ENCODE measurements at places on chromosomes 13 and 19.

DNA sequence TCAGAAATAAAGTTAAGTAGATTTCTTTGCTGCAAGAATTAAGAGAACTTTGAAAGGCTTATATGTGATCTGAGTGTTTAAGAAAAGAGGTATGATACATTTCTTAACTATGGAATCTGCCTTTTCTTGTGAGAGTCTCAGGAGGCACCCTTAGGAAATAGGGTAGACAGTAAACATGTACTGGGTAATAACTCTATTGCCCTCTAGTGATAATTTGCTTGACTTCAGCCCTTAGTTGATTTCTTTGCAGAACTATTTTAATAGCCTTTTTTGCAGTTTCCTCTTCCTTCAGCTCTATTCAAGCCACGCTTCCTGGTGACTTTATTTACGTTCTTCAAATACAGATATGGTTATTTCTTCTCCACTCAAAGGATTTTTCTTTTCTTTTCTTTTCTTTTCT is 37.0 kb upstream of the CCNA1 start:
- no peak for DNase-seq

- no peak for DNase-seq
These were observed 18.1 kb upstream of the POU2F2 start for GRCh38 chr19:42150364-42150763.

DNA sequence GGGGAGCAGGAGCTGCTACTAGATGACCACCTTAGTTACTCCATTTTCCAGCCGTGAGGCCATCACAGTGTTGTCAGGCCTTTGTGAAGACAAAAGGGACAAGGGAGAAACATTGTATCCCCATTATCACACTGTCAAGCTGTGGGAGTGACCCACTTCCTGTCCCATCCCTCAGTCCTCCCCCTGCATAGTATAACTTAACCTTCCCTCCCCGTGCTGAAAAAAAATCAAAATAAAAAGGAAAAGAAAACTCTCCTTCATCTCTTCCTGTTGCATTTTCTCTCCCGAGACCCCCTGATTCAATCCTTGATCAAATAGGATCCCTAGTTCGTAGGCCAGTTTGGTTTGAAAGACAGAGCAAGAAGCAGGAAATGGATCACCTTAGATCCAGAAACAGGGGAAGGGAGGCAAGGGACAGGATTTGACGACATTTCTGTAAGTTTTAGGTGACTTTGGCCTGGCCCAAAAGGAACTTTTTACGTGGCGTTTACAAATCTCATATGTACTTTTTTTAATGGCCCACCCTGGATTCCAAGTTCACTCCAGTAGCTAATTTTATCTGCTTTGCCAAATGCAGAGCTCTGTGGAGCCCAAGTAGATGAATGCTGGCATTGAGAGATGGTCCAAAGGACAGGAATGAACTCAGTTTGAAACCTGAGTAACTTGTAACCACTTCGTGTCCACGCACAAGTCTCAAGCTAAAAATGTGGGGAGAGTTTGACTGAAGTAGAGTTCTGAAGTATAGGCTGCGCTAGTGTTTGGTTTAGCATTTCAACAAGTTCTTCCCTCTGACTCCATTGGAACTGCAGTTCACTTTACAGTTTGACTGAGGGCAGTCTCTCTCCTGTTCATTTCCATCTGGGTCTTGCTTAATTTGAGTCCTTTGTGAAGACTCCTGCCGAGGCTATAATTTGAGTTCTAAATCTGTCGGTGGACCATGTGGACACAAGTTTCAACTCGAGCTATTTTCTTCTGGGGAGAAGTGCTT is 16.6 kb upstream of the GATAD2A start:
- no peak for DNase-seq

DNA sequence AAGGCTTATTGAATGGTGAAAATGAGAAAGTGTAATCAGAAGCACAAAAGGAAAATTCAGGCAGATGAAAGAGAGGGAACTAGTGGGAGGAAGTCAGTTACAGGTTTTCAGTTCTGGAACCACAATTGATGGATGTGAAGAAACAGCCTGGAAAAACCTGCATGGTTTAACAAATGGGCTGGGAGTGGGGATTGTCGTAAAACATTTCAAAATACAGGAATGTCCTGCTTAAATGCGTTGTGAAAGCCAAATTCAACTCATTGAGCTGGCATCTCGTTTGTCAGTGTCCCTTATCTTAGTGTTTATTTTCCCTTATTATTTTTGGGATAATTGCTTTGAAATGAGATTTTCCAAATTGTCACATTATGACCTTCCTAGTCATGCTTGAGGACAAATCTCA is 106.5 kb upstream of the RFC3 start:
- DNase-seq: no peak

DNA sequence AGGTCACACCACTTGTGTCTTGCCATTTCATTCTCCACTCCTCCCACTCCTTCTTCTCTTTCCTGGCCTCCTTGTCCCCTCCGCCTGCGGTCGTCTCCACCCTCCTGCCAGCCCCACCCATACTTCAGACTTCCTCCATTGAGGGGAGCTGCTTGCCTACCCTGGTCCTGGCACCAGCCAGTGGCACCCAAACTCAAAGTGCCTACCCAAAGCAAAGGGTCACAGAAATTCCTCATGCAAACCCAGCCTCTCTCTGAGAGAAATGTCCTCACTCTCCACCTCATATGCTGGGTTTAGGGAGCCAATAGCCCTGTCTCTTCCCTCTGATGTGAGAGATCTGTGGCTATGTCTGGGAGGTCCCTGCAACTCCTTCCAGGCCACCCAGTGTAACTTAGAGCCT is 109.6 kb downstream of the TEX26 start:
- DNase-seq: no peak

DNA sequence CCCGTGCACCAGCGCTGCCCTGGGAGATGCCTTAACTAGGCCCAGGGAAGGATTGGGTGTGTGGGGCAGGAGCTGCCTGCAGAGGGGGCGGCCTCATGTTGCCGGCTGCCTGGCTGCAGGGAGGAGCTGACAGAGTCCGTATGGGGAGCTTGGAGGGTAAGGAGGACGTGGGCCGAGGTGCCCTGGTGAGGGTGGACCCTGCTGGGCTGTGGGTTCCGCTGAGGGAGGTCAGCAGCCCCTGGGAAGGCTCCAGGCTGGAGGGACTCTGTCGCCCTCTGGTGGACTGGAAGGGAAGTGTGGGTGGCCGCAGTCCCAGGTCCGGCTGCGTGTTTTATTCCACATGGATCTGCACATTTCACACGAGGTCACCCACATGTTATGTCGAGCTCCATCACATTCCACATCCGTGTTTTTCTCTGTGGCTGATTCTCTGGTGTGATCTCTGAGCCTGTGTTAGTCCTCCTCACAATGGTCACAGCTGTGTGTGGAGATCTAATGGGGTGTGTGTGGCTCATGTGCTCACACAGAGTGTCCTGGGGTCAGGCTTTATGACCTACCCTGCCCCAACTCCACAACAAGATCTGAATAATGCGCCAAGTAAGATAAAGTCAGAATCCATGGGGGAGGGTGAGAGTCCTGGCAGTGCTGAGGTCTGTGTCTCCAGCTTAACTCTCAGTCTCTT is 1.8 kb upstream of the CEACAM8 start:
- peak; percentile 19 for DNase-seq

GRCh38 chr13:94854688-94855087 is 142.3 kb upstream of the SOX21 start:
- DNase-seq: no peak

DNA sequence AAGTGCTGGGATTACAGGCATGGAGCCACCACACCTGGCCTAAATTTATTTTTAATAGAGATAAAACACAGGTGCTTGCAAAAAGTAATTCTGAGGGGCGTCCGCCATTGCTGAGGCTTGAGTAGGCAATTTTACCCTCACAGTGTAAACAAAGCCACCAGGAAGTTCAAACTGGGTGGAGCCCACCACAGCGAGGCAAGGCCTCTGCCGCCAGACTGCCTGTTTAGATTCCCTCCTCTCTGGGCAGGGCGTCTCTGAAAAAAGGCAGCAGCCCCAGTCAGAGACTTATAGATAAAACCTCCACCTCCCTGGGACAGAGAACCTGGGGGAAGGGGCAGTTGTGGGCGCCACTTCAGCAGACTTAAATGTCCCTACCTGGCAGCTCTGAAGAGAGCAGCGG is 50.7 kb downstream of the B3GLCT start:
- DNase-seq: no peak

GRCh38 chr19:49669516-49669915 is 3.8 kb downstream of the BCL2L12 start:
- DNase-seq: no peak

DNA sequence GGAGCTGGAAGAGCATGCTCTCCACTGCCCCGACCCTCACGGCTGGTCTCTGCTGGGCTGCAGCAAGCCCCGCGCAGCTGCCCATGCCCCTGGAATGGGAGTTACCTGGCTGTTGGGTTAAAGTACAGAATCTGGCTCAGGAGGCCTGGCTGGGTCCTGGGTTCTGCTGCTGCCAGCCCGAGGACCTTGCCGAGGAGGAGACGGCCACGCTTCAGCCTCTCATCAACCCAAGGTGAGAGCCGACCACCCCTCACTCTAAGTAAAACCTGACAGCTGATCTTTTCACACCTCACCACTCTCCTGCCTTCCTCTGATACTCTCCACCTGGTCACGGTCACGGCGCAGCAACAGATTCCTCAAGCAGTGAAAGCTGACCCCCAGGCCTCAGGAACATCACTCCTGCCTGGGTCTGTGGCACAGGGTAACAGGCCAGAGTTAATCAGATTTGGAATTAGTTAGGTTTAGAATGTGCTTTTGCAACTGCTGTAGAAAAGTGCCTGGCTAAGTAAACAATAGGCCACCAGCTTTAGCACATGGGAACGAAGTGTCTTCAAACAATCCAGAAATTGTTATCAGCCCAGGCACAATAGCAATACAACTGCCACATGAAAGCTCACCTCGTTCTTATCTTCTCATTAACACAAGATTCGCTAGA is 20.5 kb downstream of the RAB20 start:
- no peak for DNase-seq

DNA sequence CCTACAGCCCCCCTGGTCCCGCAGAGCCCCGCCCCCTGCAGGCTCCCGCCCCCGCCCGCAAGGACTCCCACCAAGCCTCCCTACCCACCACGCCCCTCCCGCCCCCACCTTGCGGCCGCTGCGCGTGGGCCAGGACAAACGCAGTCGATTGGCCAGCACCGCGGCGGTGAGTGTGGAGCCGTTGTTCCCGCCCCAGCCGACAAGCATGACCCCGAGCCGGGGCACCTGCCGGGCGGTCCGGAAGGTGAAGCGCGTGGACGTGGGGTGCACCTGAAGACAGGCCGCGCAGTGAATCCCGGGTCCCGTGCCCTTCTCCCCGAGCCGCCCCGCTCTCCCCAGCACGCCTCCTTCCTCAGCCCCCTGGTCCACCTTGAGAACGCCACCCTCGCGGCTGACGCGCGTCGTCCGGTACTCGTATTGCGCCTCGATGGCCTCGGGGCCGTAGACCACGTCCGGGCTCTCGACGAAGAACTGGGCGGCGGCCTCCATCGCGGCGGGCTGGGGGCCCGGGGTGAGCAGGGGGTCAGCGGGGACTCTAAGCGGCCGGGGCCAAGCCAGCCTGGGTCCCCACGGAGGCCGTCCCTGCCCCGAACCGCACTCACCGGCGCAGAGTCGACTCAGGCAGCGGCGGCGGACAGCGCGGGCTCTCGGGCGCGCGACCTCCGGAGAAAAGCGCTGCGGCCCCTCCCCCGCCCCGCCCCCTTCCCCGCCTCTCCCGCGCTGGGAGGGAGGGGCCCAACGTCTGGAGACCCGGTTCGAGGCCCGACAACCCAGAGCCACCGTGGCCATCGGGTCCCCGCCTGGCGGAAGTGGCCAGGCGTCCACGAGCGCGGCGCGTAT is at the start of gene ISYNA1:
Gene ISYNA1 (minus strand): TSS at position 643 of the 840 bp plus-strand sequence. CDS start 154 bp downstream, at position 489.
- DNase-seq: no peak

DNA sequence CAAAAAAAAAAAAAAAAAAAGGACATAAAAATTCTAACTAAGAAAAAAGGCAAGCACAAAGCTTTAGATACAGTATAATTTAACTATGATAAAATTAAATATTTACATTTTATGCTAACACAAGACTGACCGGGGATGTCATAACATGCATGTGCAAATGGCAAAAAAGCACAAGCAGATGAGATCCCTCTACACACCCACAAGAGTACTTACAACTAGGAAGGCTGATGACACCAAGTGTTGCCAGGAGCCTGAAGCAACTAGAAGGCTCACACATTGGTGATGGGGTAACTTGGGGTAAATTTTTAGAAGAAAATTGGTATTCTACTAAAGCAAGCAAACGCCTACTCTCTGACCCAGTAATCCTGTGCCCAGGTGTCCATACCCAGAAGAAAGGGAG is 6.7 kb downstream of the PCID2 start:
- DNase-seq: no peak

- no peak for DNase-seq
These were observed 63.9 kb downstream of the POSTN start for GRCh38 chr13:37534676-37535075.

DNA sequence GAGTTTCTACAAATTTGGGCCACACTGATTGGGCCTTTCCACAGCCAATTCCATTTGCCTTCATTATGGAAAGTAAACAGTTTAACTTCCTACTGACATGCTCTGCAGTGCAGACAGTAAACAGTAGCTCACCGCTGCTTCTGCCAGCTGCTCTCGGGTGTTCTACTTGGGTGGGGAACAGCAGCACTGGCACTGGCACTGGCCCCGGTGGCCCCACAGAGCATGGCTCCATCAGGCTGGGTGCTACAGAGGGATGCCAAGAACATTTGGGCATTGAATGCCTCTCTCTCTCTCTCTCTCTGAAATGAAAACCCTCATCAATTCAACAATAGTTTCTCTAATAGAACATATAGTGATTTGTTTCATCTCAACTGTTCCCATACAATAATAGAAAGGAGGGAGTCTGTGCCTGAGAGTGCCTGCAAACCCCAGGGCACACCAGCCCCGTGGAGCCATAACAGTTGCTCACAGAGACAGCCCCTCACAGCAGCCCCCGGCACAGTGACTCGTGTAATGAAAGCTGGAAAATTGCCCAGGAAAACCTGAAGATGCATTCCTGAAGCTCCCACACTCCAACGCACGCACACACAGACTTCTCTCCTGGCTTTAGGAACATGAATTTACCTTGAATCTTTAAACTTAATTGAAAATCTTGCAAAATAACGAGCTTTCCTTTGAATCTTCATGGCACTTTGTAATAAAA is 38.2 kb upstream of the GJB6 start:
- no peak for DNase-seq

DNA sequence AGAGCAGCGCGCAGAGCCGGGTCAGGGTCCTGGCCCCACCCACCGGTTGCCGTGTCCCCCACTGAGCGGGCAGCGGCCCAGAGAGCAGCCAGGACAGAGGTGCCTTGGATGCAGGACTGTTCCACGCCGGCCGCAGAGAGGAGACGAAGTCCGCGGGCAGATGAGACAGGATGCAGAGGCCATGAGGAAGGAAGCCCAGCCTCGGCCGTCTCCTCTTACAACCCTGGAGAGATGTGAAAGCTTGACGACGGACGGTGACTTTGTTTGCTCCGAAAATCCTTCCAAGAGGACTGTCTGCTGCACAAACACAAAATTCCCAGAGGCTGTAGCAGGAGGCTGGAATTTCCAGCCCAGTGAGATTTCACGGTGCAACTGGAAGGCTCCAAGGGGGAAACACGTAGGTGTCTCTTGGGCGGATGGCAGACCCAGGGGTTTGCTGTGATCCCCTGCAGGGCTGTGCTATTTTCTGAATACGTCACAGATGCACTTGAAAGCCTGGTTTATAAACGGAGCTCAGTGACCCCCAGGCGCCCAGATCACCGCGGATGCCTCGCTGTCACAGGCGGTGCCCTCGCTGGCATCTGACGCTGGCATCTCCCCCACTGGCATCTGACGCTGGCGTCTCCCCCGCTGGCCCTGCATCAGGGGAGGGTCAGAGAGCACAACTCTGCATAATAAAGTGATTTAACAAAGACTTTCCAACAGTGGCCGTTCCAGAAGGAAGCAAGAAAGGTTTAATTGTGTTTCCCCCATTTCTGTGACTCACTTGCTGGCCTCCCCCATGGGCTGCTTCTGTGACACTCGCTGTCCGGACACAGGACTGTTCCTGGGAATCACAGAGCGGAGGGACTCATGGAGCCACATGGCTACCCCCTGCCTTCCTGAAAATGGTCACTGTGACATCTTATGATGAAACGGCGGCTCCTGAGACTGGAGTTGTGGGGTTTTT is 62.0 kb upstream of the C13orf46 start:
- no peak for DNase-seq

Measured in activated CD4-positive, alpha-beta T cell treated with anti-CD3 and anti-CD28 coated beads for 24 hours (primary cell).